Muscle of leg (tissue), 16 donors: ENCODE measurements at places on chromosomes 13 and 19. TPM values are rescaled to one million over a fixed set of nuclear protein-coding genes. Genes with fewer than 3 reads are reported as not detected.

GRCh38 chr19:53994811-53995210 is 3.4 kb downstream of the CACNG6 start:
- no peak overlapping the region for H3K27ac ChIP-seq
- peaks cover 24% of the 10 kb centered on the region for H3K4me1 ChIP-seq
- no peak overlapping the region for H3K4me3 ChIP-seq
- DNase-seq, result no peak

DNA sequence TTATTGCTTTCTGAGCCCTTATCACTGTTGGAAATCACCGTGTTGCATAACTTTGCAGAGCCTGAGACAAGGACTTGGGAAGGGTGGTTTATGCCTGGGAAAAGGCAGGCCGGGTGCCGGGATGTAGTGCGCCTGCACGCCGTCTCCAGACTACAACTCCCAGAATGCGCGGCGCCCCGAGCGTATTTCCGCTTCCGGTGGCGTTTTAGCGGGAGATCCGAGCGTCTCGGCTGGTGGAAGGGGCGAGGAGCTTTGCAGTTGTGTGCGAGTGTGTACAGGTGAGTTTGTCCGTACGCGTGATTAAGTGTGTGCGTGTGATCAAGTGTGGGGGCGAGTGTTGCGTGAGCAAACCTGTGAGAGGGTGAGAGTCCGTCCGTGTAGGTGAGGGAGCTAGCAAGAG is 75.4 kb downstream of the PEG3 start:
- H3K36me3 ChIP-seq, result no peaks in the 10 kb centered on the region
- no peak overlapping the region for H3K27ac ChIP-seq
- H3K4me3 ChIP-seq, result peak overlapping the region; percentile 54
- peak; percentile 86 for DNase-seq
- peaks cover 3% of the 10 kb centered on the region for H3K27me3 ChIP-seq

GRCh38 chr19:5078666-5079065 is 109.8 kb downstream of the KDM4B start:
- no peak overlapping the region for H3K27ac ChIP-seq
- no peak for DNase-seq
- H3K36me3 ChIP-seq, result peaks cover 73% of the 10 kb centered on the region

GRCh38 chr13:87777387-87777786 is 106.2 kb downstream of the SLITRK5 start:
- H3K4me3 ChIP-seq, result no peak overlapping the region
- no peaks in the 10 kb centered on the region for H3K4me1 ChIP-seq
- H3K27me3 ChIP-seq, result no peaks in the 10 kb centered on the region
- no peaks in the 10 kb centered on the region for H3K36me3 ChIP-seq
- no peak for DNase-seq

DNA sequence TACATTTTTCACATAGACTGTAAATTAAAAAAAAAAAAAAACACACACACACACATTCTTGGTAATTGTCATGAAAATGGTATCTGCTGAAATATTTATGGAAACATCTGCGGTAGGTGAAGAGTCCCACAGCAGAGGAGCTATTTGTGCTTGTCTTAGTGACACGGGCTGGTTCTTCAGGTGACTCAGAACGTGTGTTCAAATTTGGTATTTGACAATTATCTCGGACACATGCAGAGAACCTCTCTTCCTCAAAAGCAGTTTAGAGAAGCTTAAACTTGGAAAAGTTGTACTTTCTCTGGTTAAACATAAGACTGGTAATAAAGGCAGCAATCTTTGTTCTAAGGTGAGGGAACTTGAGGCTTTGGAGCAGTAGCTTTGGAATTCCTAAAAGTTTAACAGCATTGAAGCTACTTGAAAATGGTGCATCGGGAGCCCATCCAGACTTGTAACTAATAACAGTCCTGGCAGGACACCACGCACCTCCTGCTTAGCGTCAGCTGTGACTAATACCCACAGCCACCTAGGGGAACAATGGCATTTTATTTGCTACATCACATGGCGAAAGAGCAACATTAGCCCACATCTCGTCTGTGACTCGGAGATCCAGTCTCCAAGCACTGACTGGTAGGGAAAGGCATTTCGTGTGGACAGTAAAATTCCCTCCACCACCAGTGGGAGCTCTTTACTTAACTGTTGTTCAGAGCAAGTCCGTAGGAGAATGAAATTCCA is 1505.1 kb upstream of the SLC10A2 start:
- H3K27ac ChIP-seq, result no peak overlapping the region
- peaks cover 3% of the 10 kb centered on the region for H3K4me1 ChIP-seq
- H3K27me3 ChIP-seq, result no peaks in the 10 kb centered on the region
- no peaks in the 10 kb centered on the region for H3K36me3 ChIP-seq

DNA sequence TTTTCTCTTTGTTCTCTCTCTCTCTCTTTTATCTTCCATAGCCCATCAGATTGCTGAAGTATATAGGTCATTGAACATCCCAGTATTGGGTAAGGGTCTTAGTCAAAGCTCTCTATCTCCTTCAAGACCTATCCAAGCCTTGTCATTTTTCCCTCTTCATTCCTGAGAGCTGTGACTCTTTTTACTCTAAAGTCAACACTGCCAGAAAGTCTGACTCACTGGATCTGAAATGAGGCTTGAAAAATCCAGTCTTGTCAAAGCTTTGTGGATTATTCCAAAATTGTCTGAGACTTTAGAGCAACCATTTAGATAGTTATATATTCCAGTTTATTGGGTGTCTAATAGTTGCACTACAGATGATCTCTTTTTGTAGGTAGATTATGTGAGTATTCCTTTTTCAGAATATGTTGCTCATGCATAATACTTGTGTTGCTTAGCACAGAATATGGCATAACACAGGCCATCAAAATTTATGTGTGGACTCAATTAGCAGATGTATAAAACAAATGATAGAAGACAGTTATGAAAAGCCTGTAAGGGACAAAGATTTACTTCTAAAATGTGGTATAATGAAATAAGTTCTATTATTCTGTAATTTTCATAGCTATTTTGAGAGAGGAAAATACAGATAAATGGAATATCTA is 389.3 kb upstream of the PCDH9 start:
- no peak overlapping the region for H3K27ac ChIP-seq
- H3K27me3 ChIP-seq, result no peaks in the 10 kb centered on the region
- H3K4me1 ChIP-seq, result no peaks in the 10 kb centered on the region
- H3K36me3 ChIP-seq, result no peaks in the 10 kb centered on the region
- no peak overlapping the region for H3K4me3 ChIP-seq

GRCh38 chr13:59879281-59879680 is 284.4 kb downstream of the DIAPH3 start:
- H3K27ac ChIP-seq, result no peak overlapping the region
- H3K36me3 ChIP-seq, result no peaks in the 10 kb centered on the region
- DNase-seq, result no peak
- H3K4me3 ChIP-seq, result no peak overlapping the region
- no peaks in the 10 kb centered on the region for H3K27me3 ChIP-seq

LMTK3 gene
- total RNA-seq, result 0.04 TPM

CEACAM5 gene
- not detected for total RNA-seq

DNA sequence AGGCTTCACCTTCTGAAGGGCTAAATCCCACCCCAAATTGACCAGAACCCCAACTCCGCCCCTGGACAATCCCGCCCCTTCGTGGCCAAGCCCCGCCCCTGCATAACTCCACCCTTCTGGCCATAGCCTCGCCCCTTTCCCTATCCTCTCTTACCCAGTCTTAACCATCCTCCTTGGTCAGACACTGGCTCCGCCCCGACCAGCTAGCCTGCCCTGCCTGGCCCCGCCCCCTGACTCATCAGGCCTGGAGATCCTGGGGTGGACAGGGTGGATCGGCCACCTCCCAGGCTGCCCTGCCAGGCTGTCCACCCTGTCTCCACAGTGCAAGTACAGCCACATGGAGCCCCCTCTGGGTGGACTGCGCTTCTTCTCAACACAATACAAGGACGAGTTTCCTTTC is 8.0 kb upstream of the ZNF358 start:
- no peak overlapping the region for H3K27ac ChIP-seq
- peaks cover 9% of the 10 kb centered on the region for H3K27me3 ChIP-seq
- no peak for DNase-seq

OLFM2 gene
- 13.1 TPM for total RNA-seq

DIRAS1 gene
- total RNA-seq, result 0.84 TPM

MAST3 gene
- 3.4 TPM for total RNA-seq

DKKL1 gene
- 1.4 TPM for total RNA-seq

DNA sequence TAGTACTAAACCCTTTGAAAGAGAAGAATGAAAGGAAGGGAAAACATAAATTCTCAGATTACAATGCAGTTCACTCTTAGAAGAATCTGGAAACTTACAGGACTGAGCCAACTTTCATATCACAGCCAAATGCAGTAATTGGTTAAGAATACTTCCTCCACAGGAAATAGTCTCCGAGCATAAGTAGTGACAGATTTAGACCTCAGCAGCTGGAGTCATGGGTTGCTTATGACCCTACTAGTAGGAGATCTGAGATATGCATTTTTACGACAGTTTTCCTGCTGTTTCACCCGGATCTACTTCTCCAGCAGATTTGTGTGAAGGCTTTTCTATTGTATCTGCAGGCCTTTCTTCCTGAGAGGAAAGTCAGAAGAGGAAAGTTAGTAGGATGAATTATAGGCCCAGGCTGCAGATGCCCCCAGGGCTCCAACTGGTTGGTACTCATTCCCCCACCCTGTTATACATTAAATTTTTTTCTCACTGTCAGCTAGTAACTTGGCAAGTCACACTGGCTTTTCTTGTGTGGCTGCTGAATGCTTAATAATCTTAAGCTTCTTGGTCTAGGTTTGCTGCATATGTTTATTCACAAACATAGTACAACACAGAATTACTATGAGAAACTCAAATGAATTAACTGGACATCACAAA is 1241.5 kb upstream of the MIR17HG start:
- no peak for DNase-seq
- H3K4me3 ChIP-seq, result no peak overlapping the region
- peaks cover 3% of the 10 kb centered on the region for H3K4me1 ChIP-seq
- no peaks in the 10 kb centered on the region for H3K36me3 ChIP-seq
- no peaks in the 10 kb centered on the region for H3K27me3 ChIP-seq

DNA sequence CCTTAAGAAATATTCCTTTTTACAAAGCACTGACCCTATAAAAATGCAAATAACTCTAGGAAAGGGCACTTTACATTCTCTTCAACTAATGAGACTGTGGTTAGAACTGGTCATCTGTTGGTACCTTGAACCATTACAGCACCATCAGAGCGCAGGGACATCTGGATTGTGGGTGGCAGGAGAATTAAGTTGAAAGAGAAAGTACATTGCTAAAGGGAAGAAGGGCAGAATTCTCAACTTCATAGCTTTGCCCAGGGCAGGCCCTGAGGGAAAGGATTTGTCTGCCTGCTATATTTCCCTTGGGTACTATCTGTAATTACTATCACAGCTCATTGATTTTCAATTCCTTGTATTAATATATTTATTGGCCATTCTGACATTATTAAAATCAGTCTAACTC is 196.8 kb downstream of the KLF12 start:
- no peaks in the 10 kb centered on the region for H3K36me3 ChIP-seq
- H3K4me1 ChIP-seq, result peaks cover 5% of the 10 kb centered on the region
- H3K4me3 ChIP-seq, result no peak overlapping the region
- DNase-seq, result no peak
- H3K27me3 ChIP-seq, result no peaks in the 10 kb centered on the region
- H3K27ac ChIP-seq, result no peak overlapping the region

DNA sequence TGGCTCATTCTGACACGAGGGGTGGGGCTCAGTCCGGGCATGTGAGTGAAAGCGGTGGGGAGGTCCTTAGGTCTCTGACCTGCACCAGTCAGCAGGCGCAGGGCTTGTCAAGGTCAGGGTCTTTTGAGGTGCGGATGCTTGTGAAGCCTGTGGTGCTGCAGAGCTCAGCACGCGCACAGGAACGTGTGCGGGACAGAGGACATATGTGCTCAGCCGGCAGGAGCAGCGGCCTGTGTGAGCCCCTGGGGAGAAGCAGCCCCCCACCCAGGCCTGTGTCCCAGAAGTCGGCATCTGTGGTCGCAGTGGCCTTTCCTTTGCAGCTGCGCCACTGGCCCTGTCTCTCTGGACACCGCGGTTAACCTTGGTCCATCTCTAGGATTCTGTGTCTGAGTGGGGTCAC is 30.9 kb downstream of the ATP4B start:
- no peaks in the 10 kb centered on the region for H3K27me3 ChIP-seq
- H3K4me3 ChIP-seq, result no peak overlapping the region
- H3K4me1 ChIP-seq, result peaks cover 10% of the 10 kb centered on the region
- H3K36me3 ChIP-seq, result peaks cover 33% of the 10 kb centered on the region
- no peak for DNase-seq

GRCh38 chr13:28408863-28409262 is 86.1 kb downstream of the FLT1 start:
- H3K27ac ChIP-seq, result peak overlapping the region; percentile 49
- H3K4me1 ChIP-seq, result no peaks in the 10 kb centered on the region
- no peaks in the 10 kb centered on the region for H3K27me3 ChIP-seq
- DNase-seq, result no peak
- no peaks in the 10 kb centered on the region for H3K36me3 ChIP-seq

DNA sequence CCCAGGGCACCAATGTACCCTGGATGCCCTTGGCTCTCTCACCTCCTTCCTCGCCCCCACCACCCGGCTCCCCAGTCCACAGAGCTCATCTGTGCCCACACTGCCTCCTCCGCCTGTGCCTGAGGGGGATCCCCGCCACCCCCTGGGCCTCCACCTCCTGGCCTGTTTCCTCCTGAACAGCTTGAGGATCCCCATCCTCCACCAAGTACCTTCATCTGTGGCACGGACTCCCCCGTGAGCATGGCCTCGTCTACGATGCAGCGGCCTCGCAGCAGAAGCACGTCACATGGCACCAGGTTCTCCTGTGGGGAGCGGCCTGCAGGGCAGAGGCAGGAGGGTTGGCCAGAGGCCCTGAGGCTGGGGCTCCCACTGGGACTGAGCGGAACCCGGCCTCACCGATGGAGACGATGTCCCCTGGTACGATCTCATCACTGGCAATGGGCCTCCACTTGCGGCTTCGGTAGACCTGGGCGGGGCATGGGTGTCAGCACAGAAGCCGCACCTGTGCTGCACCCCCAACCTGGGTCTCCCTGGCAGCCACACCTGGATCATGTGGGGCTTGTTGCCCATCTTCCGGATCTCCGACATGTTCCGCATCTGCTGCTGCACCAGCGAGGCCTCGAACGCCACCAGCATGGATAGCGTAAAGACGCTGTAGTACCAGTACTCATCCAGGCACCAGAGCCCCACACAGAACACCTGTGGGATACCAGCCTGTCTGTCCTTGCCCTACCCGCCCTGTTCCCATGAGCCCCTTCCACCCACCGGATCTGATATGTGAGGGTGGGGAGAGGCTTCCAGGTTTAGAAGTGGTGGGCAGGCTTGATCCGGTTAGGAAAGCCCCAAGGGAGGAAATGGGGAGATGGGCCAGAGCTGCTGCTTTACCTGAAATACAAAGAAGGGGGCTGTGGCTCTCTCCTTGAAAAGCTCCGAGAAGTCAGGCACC is 6.8 kb downstream of the ATP13A1 start:
- no peak overlapping the region for H3K27ac ChIP-seq
- H3K4me1 ChIP-seq, result peaks cover 5% of the 10 kb centered on the region
- H3K27me3 ChIP-seq, result no peaks in the 10 kb centered on the region
- H3K4me3 ChIP-seq, result no peak overlapping the region
- DNase-seq, result peak; percentile 8

- no peaks in the 10 kb centered on the region for H3K27me3 ChIP-seq
- no peak overlapping the region for H3K4me3 ChIP-seq
- no peaks in the 10 kb centered on the region for H3K4me1 ChIP-seq
- DNase-seq, result no peak
- H3K36me3 ChIP-seq, result no peaks in the 10 kb centered on the region
These were observed 432.2 kb downstream of the OLFM4 start for GRCh38 chr13:53460796-53461195.

- no peak overlapping the region for H3K27ac ChIP-seq
- H3K4me1 ChIP-seq, result no peaks in the 10 kb centered on the region
- no peaks in the 10 kb centered on the region for H3K36me3 ChIP-seq
- no peaks in the 10 kb centered on the region for H3K27me3 ChIP-seq
- H3K4me3 ChIP-seq, result no peak overlapping the region
These were observed 41.7 kb downstream of the ZNF85 start for GRCh38 chr19:20964798-20965197.

GRCh38 chr19:55486971-55487923 is 989 bp upstream of the SSC5D start:
- H3K36me3 ChIP-seq, result peaks cover 11% of the 10 kb centered on the region
- peak overlapping the region; percentile 17 for H3K4me3 ChIP-seq
- H3K27ac ChIP-seq, result peak overlapping the region; percentile 95
